Stimulated activated naive CD4-positive, alpha-beta T cell (primary cell): ENCODE measurements at places on chromosomes 12 and 14.

GRCh38 chr12:70448371-70448770 is 82.3 kb downstream of the KCNMB4 start:
- DNase-seq = no peak

GRCh38 chr14:73751157-73751691 is 37.0 kb upstream of the PNMA1 start:
- no peak for DNase-seq

GRCh38 chr12:12171991-12172511 is 94.8 kb downstream of the LRP6 start:
- DNase-seq = no peak

GRCh38 chr14:98957211-98958047 is 314.6 kb downstream of the BCL11B start:
- no peak for DNase-seq

DNA sequence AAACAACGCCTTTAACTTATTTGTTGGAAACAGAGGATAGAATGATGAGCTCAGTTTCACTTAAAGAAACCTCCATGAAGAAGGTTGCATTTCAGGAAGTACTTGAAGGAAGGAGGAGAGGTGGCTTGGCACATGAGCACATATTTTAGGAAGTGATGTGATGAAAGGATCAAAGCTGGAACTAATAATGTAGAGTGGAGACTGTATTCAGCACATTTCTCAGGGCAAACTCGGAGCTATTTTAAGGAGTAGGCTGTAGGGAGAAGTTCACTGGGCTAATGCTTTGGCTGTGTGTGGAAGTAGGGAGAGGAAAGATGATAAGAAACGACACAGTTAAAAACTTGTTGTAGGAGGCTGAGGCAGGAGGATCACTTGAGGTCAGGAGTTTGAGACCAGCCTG is 272.8 kb downstream of the AKAP6 start:
- no peak for DNase-seq

- DNase-seq = no peak
Measured at GRCh38 chr14:56210571-56210970, 92.4 kb downstream of the PELI2 start.

- no peak for DNase-seq
Measured at GRCh38 chr14:88164906-88165534, 158.0 kb downstream of the KCNK10 start.
